Uterus (tissue), 4 donors: ENCODE measurements at places on chromosomes 5 and 9.

DNA sequence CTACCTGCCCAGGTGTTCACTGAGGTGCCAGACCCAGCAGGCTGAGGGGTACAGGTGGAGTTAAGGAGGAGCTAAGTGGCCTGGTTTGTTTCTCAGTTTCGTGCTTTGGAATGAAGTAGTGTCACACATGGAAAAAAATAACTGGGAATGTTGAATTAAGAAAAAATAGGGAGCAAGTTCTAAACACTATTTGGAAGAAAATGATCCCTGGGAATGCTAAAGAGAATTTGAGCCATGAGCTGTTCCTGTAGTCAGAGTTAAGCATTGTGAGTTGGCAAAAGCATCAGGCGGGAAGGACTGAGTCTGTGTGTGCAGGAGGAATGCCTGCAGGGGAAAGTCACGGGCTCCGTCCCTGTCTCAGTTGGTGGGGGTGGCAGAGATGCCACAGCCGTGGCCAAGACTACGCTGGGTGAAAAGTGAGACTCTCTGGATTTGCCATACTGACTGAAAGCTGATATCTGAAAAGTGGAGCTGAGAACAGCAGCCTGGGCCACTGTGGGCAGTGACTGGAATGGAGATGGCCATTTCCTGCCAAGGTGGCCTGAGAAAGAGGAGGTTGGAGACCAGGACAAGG is 37.0 kb downstream of the SYK start:
- DNase-seq = no peak

DNA sequence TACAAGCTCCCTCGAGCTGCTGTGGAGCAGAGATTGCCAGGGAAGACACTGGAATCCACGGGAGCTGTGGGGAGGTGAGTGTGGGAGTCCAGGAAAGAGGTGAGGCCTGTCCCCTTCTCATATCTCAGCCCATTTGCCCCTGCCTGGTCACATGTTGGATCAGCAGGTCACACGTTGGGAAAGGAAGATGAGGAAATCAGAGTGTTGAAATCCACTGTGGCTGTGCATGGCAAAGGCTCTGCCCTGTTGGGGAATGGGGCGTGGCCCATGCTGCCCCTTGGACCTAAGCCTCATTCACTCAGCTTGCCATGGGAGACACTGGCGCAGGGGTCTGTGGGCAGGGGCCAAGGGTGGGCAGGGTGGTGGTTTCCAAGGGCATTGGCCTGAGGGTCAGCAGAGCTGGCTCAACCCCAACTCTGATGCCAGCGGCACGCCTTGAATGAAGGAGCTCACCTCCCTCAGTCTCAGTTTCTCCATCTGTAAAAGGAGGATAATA is 85.4 kb upstream of the CPEB4 start:
- no peak for DNase-seq

- no peak for DNase-seq
Observed at GRCh38 chr9:133502112-133502511, 22.6 kb downstream of the MYMK start.

GRCh38 chr5:146510559-146511125 is 5.3 kb downstream of the GPR151 start:
- DNase-seq = no peak

DNA sequence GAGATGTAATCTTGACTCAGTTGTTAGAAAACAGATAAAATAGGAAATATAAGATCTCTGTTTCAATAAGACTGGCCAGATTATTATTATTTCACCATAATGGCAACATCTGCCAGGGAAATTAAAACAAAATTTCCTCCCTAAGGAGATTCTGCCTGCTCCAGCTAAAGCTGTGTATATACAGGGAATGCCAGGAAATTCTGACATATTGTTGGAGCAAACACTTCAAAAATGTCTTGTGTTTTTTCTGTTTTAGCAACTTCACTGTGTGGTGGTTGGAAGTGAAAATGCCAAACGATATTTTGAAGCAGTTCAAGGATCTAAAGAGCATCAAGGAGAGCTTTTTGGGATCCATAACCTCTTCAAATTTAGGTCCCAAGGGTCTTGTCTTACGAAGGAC is 90.8 kb downstream of the ERCC6L2 start:
- DNase-seq = no peak

GRCh38 chr5:763397-763796 is 21.1 kb downstream of the ZDHHC11B start:
- DNase-seq = no peak

DNA sequence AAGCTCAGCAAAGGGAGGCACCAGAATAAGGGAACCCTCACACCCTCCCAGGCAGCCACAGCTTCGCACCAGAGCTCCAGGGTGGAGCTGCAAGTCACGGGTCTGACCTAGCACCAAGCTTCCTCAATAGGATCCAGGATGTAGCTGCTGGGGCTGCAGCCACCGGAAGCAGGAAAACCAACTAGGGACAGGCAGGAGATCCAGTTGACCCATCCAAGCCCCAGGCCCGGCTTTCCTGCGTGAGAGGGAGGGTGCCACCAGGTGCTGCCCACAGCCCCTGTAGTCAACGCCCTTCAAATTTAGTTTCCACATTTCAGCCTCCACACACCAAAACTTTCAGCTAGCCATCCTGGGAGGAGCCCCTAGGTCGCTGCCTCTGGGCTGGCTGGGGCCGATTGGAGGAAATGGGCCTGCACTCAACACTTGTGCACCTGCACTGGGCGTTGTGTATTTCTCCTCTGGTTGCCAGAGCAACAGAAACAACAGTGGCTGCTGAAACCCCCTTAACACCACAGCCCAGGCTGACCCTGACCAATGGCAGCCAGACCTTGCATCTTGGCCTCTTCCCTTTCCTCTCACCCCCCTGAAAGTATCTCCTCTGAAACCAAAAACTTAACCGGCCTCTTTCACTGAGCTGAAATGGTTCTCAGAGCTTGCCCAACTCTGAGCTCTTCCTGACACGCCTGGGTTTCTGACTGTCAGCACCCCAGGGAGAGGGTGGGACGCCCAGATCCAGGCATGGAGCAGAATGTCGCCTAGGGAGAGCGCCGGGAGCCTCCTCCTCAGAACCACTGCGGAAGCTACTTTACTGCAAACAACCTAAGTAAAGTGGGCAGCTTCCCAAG is 226.5 kb upstream of the MAP3K1 start:
- peak; percentile 17 for DNase-seq

- DNase-seq = no peak
Observed at GRCh38 chr5:151075698-151076331, 5.0 kb downstream of the TNIP1 start.

DNA sequence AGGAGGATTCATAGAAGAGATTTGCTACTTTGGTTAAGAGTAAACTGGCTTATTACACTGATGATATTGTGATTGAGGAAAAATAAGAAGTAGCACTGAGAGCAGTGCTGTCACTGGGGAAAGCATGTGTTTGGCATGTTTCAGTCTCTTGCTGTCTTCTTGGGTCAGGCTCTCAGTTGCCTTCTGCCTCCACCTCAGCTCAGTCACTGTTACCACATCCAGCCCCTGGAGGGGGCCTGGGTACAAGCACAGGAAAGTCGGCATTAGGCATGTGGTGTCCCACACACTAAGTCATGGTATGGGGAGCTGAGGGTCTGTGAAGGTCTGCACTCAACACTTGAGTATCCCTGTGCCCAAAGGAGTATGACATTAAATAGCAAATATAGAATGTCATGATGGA is 958.3 kb upstream of the CDH9 start:
- no peak for DNase-seq

DNA sequence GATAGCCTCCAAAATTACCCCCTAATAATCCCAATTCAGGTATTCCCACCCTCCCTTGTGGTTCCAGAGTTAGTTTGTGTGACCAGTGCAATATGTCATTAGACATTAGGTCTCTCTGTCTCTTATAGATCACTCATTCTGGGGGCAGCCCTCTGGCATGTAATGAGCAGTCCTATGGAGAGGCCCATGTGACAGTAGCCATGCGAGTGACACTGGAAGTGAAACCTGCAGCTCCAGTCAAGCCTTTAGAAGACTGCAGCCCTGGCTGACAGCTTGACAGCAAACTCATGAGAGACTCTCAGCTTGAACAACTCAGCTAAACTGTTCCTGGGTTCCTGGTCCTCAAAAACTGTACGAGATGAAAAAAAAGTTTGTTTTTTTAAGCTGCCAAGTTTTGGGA is 54.0 kb upstream of the HSPB3 start:
- DNase-seq = no peak

DNA sequence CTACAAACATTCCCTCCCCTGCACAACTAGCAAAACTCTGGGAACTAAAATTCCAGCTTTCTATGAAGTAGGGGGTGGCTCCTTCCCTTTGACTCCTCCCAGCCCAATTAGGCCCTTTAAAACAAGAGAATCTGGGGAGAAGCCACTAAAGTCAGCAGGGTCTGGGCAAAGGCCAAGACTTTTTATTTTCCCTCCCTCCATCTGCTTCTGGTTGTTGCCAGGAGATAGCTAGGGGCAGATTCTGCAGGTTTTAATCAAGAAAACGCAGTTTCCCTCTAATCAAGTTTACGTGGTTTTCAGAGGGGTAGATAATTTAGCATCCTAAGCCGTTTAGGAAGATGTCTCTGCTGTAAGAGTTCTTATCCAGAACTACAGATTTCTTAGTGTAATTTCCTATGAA is 114.5 kb upstream of the CDH6 start:
- DNase-seq = no peak

- DNase-seq = no peak
Observed at GRCh38 chr5:64569858-64570257, 64.0 kb downstream of the RGS7BP start.

- DNase-seq = no peak
Observed at GRCh38 chr5:136141561-136141960, 8.9 kb downstream of the SMAD5 start.
